ENCODE measurements at places on chromosomes 7 and 10. TPM values are rescaled to one million over a fixed set of nuclear protein-coding genes. Genes with fewer than 3 reads are reported as not detected.

- no peak for DNase-seq
Observed at GRCh38 chr10:46285300-46285699, 1.5 kb upstream of the ANTXRL start.

DNA sequence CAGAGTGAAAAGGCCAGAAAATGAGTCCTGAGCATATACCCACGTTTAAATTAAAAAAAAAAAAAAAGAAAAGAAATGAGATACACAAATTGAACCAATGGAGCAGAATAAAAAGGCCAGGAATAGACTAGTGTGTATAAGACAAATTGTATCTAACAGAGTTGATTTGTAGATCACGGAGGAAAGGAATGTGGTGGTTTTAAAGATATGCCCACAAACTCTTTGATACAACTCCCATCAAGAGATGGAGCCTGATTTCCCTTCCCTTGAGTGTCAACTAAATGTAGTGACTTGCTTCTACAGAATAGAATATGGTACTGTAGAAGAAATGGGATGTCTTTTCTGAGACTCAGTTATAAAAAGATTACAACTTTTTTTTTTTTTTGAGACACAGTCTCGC lies 10.4 kb downstream of the SYPL1 start:
- DNase-seq, result no peak

DNA sequence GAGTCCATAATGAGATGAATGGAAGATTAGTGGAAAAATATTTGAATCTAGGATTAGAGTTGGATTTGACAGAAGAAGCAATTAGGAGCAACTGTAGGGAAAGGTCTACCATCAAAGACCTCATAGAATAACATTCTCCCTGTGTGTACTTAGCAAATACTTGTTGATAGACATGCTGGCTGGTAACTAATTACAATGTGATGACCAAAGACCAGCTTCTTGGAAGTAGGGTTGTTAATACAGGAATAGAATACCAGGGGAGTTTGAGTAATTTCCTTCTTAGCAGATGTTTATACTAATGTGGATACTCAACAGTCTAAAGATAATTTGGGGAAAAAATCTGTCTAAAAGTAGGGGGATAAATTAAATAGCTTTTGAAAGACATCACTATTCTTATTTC lies 357.5 kb upstream of the BMPER start:
- no peak for DNase-seq

DNA sequence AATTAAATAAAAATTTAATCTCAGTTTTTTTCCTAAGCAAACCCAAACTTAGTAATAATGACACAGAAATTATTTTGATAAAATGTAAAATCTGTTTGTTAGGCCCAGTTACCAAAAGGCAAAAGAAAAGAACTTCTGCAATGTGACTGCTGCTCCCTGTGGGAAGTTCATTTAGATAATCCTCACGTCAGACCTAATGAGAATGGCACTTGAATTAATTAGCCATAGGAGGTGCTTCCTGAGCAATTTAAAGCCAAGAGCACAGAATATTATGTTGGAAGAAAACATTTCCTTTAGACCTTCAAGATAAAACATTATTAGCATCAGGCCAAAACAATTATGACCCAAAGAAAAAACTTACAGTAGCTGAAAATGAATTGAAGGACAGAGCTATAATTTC lies 19.4 kb downstream of the SPAM1 start:
- no peak for DNase-seq

GRCh38 chr10:77325233-77325537 lies 312.4 kb downstream of the KCNMA1 start:
- no peak for DNase-seq

DNA sequence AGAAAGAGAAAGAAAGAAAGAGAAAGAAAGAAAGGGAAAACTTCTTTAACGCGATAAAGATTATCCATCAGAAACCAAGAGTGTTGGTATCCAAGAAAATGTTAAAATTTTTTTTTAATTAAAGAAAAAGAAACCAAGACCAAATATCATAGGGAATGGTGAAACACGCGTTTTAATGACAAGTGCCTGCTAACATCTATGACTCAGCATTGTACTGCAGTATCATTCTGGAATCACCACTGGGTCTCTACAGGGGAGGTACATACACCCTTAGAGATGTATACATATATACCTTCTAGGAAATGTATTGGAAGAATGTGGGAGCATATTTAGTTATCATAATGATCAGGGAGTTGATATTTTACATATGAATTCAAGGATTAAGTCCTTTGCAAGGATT lies 32.1 kb upstream of the PIK3AP1 start:
- no peak for DNase-seq

Gene TEX47
- total RNA-seq, result not detected

Measured in lower lobe of right lung (tissue), 2 donors.